ENCODE measurements at places on chromosomes 5 and 9.

DNA sequence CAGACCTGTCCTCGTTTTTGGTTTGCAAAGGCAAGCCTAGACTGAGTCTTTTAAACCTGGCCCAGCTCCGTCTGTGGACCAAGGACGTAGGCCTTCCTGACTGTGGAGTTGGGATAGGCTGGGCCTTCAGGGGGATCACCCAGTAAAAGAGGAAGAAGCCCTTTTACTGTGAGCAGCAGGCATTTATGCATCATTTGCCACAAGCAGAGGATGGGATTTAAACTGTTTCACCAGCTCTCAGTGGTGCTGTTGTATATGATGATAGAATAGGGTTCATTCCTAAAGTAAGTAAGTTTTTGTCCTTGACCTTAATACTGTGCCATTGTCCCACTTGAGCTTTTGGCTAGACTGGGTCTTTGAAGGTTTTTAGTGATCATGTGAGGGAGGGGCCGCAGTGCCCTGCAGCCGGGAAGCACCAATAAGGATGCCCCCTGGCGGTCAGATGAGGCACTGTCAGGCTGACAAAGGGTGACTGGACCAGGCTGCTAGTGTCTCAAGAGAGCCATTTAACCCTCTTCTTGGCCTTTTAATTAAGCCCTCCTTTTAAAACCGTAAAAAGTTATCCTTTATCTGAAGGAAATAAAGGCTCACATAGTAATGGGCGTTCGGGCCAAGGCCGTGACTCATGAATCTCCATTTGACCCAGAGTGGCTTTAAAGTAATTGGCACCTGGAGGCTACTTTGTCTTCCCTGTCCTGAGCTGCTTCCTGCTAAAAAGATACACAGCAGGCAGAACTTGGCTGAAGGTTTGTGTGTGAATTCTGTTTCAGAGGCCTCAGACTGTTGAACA is 74.0 kb downstream of the UBAP1 start:
- peak; percentile 86 for DNase-seq

GRCh38 chr5:172644266-172644665 is 3.2 kb downstream of the NEURL1B start:
- DNase-seq, result no peak

DNA sequence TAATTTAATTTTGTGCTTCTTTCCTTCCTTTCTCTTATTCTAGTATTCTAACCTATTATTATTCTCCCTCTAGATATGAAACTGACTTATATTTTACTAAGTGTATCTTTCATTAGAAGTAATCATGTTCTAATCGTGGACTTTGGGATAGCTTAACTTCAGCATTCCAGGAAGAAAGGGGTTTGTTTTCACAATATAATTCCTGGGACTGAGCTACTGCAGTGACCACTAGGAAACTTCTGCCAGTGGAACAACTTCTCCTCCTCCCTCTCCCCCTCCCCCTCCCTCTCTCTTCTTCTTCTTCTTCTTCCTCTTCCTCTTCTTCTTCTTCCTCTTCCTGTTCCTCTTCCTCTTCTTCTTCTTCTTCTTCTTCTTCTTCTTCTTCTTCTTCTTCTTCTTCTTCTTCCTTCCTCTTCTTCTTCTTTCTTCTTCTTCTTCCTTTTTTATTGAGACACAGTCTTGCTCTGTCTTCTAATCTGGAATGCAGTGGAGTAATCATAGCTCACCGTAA is 127.9 kb downstream of the NNT start:
- no peak for DNase-seq

DNA sequence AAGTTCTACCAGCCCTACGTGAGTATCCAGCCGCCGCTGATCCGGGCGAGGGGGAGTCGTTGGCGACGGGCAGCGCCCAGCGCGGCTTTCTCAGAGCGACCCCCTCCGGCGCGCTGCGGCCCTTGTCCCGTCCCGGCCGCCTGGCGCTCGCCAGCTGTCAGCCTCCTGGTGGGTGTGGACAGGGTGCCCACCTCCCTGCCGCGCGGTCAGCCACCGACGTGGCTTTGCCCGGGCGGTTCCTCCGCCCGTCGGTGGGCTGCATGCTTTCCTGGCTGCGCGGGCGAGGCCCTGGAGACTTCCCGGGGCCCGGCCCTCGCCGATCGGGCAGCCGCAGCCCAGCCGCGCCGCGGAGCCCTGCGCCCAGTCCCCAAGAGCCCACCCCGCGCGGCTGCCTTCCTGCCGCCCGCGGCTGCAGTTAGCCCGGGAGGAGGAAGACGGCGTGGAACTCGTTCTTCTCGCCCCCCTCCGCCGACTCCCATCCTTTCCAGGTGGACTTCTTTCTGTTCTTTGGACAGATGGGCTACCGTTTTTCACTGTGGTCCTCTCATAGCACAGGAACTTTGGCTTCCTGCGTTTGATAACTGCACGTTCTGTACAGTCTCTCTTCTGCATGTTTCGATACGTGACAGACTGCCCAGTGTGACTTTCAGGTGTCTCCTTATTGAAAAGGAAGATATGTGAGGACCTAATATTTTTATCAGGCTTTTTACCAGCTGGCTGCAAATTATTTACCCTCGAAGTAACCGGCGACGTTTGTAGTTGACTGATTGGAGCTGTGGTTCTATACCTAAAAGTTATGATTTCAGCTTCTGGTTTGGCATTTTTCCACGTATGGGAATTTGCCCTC is 577 bp downstream of the AP3S1 start:
- DNase-seq, result peak; percentile 82

GRCh38 chr5:56208681-56209080 is 24.4 kb downstream of the ANKRD55 start:
- no peak for DNase-seq

GRCh38 chr5:124460642-124461041 is 285.8 kb downstream of the ZNF608 start:
- no peak for DNase-seq

DNA sequence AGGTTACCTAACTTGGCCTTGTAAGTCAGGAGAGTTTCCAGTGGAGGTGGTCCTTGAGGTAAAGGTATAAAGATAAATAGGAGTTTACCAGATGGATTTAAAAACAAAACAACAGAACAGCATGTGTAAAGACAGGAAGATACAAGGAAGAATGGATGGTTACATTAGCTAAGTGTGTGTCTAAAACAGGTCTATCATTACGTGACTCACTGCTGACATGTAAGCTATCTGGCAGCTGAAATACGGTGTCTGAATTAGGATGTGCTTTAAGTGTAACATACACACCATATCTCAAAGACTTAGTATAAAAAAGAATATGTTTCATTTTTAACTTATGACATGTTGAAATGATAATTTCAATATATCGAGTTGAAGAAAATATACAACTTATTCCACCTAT is 405.1 kb upstream of the ADAMTSL1 start:
- DNase-seq, result no peak

DNA sequence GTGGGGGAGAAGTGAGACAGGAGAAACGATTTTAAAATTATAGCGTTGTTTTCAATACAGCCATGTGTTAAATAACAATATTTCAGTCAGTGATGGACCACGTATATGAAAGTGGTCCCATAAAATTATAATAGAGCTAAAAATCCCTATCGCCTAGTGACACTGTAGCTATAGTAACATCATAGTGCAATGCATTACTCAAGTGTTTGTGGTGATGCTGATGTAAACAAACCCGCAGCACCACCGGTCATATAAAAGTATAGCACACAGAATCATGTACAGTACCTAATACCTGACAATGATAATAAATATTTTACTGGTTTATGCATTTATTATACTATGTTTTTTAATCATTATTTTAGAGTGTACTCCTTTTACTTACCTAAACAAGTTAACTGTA is 407.4 kb upstream of the SEMA6A start:
- no peak for DNase-seq

DNA sequence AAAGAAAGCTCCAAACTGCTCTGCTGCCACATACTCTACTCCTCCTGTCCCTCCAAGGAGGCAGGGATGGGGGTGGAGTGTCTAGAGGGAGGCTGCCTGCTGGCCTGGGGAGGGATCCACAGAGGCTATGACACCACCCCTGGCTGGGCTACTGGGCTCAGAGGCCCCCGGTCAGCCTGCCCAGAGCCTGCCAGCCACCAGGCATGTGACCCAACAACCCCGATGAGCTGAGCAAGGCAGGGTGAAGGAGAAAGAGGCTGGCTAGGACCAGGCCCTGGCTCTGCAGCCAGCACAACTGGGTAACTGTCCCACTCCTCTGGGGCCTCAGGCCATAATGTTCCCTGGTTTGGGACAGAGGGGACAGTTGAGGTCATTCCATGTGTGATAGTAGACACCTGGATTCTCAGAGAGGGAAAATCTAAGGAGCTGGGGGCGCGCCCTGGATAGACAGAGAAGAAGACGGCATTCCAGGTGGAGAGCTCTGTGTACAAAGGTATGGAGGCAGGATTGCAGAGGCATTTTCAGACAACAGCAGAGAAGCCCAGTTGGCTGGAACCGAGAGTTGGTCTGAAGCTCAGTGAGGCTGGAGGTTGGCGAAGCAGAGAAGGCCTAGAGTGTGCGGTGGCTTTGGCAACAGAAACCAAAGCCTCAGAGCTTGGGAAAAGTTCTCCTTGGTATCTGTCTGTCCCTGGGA is 33.8 kb upstream of the IL17B start:
- DNase-seq, result no peak

- no peak for DNase-seq
These were observed 22.7 kb upstream of the UBLCP1 start for GRCh38 chr5:159240301-159240870.

GRCh38 chr9:81369121-81369520 is 320.2 kb downstream of the TLE1 start:
- no peak for DNase-seq

DNA sequence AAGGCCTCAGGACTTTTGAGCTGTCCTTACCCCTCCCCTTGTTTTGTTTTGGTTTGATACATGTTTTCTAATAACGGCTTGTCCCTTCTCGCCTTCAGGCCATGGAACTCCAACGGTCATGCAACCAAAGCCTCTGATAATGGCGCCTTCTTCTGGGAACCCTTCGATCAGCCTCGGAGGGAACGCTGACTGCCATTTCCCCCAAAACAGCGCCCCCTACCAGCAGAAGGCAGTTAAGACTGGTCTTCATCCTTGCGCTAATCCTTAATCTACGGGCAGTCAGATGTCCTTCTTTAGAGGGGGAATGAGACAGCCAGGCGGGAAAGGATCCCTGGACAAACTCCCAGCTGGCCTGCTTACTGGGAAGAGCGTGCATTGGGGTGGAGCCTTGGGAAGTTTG is 276.6 kb downstream of the ICE1 start:
- no peak for DNase-seq

DNA sequence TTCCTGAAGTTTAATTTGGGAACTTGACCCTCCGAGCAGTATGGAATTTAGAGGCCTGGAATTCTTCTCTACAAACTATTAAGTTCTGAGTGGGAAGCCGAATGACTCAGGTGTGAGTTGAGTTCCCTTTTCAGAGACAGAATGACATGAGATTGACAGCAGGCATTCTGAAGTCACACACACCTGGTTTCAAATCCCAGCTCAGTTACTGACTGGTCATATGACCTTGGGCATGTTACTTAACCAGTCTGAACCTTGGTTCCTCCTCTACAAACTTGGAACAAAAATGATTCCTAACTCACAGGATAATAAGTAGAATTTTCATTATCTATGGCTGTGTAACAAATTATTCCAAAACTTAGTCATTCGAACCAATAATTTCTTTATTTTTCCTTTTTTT is 45.5 kb upstream of the GPBP1 start:
- no peak for DNase-seq

DNA sequence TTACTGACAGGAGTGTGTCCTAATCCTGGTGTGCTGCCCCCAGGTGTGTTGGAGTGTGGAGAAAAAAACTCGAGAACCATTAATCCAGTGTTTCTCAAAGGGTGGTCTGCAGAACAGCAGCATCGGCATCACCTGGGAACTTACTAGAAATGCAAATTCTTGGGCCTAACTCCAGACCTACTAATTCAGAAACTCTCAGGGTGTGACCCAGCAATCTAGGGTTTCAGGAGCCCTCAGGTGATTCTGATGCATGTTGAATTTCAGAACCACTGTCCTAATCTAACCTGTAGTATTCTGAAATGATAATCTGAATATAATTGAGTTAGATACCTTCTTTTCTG is 30.0 kb upstream of the IL6ST start:
- no peak for DNase-seq

DNA sequence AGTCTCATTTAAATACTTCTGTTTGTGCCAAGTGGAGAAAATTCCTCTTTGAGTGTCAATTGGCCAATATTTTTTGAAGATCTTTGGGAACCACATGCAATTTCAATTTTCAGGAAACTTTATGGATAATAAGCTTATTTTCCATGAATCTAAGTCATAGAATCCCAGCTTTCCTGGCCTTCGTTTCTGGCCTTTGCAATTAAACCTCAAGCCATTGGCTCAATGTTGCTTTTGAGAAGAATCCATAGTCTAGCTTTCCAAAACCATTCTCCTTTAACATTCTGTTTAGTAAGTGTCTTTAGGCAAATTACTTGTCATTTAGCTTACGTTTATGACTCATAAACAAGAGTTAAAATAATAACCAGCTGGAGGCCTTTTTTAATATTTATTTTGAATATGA is 145.0 kb upstream of the FTMT start:
- no peak for DNase-seq

DNA sequence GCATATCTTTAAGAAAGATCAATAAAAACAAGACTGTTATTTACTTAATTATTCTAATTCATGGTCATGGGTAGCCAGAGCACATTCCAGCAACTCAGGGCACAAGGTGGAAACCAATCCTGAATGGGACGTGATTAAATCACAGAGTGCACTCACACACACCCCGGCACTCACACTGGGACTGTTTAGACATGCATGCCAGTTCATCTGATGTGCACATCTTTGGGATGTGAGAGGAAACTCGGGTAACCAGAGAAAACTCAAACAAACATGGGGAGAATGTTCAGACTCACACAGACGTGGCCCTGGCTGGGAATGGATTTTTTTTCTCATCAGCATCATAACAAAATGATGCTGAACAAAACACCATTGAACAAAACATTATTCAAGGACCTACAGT is 29.4 kb downstream of the SMAD5 start:
- DNase-seq, result no peak

DNA sequence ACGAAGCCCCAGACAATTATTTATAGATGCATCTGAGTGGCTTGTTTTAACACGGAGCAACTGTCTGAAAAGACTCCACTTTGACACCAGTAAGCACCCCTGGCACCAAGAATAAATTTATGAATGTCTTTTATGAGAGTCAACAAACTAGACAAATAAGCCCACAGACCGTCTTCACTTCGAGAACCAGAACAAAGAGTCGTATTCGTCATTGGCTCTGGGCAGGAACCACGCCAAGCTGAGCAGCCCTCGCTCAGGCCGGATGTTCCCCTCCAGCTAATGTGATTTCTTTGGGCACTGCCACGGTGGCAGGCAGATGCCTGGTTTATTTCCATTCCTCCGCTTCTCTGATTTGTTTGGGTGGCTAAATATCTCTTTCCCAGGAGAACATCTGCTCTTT is 91.9 kb upstream of the STC2 start:
- no peak for DNase-seq

GRCh38 chr5:119878712-119879111 is 249.4 kb downstream of the FAM170A start:
- DNase-seq, result no peak

GRCh38 chr5:150428106-150428876 is 15.6 kb upstream of the CD74 start:
- no peak for DNase-seq
